ENCODE measurements at places on chromosomes 5 and 9.

GRCh38 chr9:76558465-76558864 lies 99.5 kb downstream of the GCNT1 start:
- DNase-seq: no peak

- no peak for DNase-seq
Measured at GRCh38 chr9:93659837-93660177, 83.4 kb downstream of the PHF2 start.

DNA sequence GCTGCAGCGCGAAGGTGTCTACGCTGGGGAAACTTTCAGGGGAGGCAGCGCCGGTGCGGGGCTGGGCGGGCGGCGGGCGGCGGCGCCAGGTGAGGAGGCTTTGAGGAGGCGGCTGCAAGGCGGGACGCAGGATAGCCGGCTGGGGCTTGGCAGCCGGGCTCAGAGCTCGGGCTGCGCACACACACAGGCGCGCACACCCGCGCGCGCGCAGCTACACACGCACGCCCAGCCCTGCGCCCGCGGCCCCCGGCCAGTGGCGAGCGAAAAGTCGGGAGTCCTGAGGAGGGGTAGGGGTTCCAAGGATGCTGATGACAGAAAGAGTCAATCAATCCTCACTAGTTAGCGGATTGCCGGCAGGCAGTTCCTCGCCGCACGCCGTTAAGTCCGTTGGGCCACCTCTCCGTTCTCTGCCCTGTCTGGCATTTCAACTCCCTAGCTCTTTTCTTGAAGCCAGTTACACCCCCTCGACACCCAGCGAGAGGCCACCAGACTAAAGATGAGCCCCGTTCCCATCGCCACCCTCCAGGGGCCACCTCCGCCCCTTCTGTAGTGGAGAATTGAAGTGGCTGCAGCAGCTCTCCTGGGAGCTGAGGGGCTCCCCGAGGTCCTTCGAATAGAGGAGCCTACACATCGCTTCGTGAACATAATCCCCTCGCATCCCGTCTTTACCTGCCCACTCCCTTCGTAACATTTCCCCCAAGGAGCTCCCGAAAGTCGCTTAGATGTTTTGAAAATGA lies 1640.3 kb upstream of the C9orf72 start:
- no peak for DNase-seq

DNA sequence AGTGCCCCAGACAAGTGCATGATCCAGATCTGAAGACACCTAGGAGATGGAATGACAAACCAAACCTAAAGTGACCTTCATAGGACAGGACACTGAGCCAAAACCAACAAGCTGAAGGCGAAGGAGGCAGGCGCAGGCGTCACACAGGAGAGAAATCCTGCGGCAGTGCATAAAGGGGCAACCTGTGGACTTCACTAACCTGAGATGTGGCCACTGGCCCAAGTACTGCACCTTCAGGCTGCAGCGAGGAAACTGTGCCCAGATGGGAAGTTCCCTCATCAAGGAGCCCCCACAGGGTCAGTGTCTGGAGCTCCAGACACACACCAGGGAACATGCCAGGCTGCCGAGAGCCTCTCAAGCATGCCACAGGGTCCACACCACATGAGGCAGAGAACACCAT lies 3.7 kb downstream of the IPPK start:
- DNase-seq: no peak

GRCh38 chr9:91958174-91958573 lies 8.1 kb upstream of the ROR2 start:
- no peak for DNase-seq

DNA sequence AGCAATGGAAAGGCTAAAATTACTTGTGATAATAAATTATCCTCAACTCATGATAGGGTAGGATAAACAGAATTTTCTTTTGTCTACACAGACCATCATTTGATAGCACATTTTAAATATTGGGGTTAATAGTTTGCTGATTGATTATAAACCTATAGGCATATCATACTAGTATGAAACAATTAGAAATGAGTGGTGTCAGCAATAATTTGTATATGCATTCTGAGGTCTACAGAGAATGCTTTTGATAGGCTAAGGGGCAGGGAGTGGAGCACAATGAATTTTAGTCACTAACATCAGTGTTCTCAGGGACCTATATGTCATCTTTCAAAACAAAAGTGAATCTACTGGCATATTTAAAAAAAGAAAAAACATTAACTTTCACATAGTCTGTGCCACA lies 27.8 kb upstream of the NADK2 start:
- no peak for DNase-seq

DNA sequence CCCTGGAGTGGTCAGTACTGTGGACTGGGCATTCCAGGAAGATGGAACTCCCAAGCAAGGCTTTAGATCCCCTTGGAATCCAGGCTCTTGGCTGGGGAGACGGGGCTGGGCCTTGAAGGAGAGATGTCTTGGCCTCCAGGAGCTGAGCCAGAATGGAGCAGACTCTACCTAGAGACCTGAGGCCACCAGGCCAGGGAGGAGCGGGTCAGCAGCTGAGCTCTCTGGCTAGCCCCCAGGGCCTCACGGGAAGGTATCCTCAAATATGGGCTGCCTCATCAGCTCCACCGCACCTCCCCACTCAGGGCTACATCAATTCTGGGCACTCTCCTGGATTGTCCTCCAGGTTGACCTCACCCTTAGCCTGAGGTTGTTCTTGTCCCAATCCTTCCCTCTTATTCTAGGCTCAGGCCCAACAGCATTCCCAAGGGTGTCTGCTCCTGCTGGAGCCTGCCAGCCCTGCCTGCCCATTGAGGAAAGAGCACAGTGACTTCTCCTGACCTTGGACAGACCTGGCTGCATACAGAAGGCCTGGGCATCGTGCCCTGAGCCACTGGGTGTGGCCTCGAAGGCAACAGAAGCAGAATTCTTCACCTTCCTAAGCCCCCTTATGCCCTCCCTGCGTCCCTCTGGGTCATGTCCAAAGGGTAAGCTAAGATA lies 3.0 kb upstream of the PDLIM4 start:
- no peak for DNase-seq

DNA sequence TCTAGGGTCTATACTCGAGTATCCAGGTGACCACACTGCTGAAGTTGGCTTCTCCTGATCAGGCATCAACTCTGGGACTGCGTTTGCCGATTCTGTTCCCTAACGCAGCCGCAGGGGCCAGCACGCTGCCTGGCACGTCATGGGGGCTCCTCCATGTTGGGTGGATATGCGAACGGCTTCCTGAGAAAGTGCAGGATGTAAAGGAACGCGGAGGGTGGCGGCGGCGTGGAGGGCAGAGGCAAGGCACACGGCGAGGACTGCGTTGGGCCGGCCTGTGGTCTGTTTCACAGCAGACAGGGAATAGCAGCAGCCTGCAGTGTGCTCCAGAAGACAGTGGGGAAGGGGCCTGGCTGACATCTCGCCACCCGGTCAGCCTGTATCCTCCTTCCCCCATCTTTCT lies 3.8 kb downstream of the LCN10 start:
- DNase-seq: no peak

DNA sequence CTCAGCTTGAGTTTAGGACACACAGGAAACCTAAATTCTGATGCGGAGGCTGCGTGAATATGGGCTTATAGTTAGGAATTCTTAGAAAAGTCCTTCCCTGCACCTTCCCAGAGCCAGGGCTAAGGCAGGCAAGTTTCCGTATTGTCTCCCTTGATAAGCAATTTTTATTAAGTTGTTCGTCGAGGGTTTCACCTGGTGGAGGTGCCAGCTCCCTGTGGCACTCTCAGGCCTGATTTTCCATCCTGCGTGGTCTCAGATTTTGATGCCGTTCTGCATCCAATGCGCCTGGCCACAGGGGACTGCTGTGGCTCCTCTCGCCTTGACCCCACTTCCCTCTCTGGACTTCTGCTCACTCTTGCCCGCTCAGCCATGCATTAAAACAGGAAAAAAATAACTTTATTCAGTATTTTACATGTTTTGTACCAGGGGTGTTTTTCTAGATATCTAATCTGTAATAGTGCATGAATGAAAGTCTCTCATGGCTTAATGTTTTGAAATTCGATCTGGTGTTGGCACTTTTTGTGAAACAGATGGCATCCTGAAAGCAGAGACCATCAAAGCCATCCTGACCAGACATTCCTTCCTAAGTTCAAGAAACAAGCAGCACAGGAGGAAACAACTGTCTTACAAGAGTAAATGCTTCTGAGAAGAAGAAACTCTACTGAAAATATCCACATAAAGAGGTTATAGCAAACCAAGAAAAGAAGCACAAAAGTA lies 50.7 kb downstream of the TRIP13 start:
- DNase-seq: no peak

DNA sequence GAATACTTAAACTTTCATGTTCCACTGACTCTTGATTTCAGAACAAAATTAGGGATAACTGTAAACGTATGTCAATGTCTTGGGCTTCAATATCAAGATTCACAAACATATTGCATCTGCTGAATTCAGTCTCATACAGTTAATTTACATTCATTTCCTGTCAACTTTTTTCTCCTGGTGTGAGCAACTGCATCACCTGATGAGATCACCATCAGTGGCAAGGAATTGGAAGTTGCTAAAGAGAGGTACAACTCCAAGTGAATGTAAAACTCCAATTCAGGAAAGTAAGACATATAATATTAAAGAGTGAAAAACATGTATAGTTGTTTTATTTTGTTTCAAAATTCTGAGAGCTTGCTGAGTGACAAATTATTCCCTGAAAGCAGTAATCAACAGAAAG lies 1336.2 kb upstream of the C9orf72 start:
- DNase-seq: no peak

GRCh38 chr9:111038331-111039230 lies at the start of gene LPAR1:
Gene LPAR1, minus strand, starts transcription at chr9:111038470. Its CDS starts 66,353 bp downstream, at chr9:110972117.
- no peak for DNase-seq

- no peak for DNase-seq
Measured at GRCh38 chr9:70205366-70206020, 53.3 kb upstream of the SMC5 start.

- DNase-seq: no peak
Measured at GRCh38 chr9:3036333-3036700, 192.4 kb upstream of the PUM3 start.

GRCh38 chr5:67063055-67063454 lies 133.5 kb downstream of the CD180 start:
- DNase-seq: no peak

DNA sequence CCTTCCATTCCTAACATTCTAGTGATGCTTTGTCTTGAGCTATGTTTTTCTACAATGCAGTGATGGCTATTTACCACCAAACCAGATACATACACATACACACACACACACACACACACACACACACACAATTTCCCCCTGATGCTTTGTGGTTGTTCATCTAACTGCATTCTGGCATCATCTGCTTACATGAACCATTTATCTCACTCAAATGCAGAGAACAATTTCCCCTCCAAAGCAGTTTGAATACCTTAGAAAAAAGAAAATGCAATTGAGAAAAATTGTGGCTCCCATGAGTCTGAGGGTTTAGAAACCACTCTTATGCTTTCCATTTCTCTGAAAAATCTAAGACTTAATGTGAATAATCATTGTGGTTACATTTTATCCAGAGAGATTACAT lies 1024.8 kb downstream of the TLE4 start:
- no peak for DNase-seq

Measured in epithelial cell of proximal tubule (primary cell).